ELF-1 (cell line): ENCODE measurements at places on chromosomes 7 and 10.

DNA sequence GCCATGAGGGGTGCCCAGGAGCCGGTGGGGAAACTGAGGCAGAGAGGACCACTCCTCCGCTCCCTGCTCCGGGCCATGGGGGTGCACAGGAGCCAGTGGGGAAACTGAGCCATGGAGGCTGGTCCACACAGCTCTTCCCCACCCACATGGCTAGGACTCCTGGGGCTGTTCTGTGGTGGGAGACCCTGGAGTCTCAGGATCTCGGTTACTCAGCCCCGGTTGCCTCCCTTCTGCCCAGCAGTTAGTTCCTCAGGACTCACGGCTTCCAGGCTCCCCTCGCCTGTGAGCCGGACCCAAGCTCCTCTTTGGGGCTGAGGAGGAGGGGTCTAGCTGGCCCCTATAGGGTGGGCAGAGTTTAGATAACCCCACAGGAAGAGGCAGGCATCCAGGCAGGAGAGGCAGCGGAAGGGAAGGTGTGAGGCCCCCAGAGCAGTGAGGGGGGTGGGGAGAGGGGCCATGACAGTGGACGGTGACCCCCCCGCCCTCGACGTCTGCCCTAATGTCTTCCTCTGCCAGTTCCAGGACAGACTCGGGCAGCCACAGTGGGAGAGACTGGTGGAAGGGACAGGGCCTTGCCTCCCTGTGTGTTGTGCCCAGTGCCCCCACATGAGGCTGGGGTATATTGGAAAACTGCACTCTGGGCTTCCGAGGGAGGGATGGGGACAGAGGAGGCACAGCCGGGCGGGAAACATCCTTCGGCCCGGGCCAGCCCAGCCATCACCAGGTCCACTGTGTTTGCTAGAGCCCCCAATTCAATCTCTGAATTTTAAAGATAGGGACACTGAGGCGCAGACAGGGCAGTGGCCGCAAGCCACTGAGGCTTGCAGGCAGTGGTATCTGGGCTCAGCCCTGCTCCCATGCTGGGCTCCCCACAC, 4.3 kb downstream of the ELFN1 start:
- peak; percentile 0 for DNase-seq

DNA sequence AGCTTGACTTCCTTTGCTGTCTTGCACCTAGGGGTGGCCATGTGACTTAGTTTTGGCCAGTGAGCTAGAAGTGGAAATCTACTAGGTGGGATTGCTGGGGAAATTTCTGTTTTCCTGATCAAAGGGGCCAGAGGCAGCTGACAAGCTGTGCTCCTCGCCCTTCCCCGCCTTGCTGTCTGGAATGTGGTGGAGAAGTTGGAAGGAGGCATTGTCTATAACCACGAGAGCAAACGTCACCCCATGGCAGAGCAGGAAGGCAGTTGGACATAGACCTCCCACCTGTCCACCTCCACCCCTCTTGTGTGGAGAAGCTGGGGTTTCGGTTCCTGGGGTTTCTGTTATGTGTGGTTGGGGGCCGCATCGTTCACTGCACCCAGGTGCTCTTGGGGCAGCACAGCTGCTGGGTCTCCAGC, 7.3 kb downstream of the SFRP5 start:
- DNase-seq: no peak

GRCh38 chr7:604001-604883, 84.6 kb upstream of the PDGFA start:
- DNase-seq: peak; percentile 72

DNA sequence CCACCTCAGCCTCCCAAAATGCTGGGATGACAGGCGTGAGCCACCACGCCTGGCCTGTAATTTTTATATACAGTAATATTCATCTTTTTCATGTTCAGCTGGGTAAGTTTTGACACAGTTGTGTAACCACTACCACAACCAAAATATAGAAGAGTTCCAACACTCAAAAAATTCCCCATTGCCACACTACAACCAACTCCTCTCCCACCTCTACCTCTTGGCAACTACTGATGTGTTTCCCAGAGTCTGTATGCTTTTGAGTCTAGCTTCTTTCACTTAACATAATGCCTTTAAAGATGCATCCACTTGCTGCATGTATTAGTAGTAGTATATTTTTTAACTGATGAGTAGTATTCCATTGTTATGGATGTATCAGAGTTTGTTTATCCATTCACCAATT, 90.7 kb downstream of the SRPK2 start:
- no peak for DNase-seq

- DNase-seq: no peak
Measured at GRCh38 chr7:12765431-12766100, 78.1 kb downstream of the ARL4A start.

- DNase-seq: no peak
Measured at GRCh38 chr10:26430641-26431163, 7.4 kb upstream of the APBB1IP start.

- peak; percentile 73 for DNase-seq
Measured at GRCh38 chr10:71970331-71970730, 6.1 kb downstream of the CHST3 start.

GRCh38 chr10:37535459-37536246, 321.8 kb downstream of the ZNF248 start:
- peak; percentile 50 for DNase-seq

DNA sequence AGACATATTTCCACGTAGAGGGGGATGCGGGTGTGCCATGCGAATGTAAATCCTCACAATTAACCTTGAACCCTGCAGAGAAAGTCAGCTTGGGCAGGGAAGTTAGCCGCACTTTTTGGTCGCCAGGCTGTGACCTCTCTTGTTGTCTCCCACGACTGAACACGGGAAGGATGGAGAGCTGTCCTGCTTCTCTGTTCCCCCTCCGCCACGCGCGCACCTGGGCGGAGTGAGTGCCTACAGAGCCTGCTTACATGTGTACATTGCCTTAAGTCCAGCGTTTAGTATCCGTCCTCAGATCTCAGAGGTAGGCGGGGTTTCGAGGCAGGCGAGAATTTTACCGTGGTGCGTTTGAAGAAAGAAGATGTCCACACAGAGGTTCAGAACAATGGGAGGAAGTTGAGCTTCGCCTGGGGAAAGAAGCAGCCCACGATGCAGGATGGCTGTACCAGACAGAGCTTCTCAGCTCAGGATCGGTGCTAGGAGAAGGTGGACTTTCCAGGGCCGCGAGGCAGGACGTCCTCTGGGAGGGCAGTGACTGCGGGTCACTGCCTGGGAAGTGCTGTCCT, 482 bp upstream of the ERCC6 start:
- peak; percentile 66 for DNase-seq

- DNase-seq: no peak
Measured at GRCh38 chr7:85659364-85659763, 472.5 kb upstream of the SEMA3D start.

- DNase-seq: no peak
Measured at GRCh38 chr10:79453392-79453791, 8.0 kb upstream of the ZCCHC24 start.

GRCh38 chr7:138746073-138746472, 44.9 kb upstream of the SVOPL start:
- DNase-seq: no peak

DNA sequence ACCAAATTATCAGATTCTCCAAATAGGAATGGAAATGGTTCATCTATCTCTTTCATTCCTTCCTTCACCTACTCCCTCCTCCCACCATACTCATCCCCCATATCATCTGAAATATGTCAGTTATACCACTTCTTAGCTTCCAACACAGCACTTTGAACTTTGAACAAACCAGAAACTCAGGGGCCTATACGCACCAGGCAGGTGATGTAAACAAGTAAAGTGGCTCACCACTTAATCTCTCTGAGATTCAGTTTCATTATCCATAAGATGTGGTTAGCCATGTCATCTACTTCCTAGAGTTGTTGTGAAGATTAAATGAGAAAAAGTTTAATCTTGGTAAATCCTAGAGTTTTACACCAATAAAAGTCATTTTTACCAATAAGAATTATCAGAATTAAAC, 65.9 kb upstream of the LRRN3 start:
- DNase-seq: no peak

DNA sequence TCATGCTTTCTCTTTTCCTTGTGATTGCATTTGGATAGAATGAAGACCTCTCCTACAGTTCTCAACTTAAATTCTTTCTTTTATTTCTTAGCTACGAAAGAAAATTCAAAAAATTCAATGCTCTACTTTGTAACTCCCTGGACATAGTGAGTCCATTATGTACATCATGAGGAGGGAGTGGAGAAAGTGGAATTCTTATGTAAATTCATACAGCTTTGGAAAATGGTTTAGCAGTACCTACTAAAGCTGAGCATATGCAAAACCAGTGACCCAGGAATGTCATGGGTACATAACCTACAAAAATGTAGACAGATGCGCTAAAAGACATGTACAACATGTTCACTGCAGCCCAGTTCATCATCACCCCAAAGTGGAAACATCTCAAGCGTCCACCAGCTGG, 8.8 kb upstream of the PRKCQ start:
- no peak for DNase-seq

DNA sequence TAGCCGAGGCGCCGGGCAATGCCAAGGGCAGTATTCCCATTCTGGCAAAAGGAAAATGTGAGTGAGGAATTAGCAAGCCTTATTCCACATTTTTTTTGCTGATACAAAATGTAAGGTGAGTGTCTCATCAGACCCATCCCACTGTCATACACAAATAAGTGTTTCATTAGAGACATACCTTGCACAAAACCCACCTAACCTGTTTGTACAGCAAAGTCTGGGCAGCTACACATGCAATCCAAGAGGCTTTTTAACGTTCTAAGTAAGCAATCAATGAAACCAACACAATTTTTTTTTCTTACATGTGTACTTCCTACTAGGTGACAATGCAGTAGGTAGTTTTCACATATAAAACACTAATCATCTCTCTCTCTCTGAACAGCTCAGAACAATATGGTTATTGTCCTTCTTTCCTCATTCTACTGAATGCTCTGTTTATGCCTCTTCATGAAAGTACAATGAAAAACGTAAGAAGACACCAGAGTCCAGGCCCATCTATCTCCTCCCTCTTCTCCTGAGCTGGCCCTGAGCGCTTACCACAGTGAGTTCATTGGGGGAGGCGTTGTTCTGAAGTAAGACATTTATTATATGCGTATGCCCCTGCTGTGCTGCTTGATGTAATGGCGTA, 217.2 kb downstream of the ANK3 start:
- DNase-seq: no peak

DNA sequence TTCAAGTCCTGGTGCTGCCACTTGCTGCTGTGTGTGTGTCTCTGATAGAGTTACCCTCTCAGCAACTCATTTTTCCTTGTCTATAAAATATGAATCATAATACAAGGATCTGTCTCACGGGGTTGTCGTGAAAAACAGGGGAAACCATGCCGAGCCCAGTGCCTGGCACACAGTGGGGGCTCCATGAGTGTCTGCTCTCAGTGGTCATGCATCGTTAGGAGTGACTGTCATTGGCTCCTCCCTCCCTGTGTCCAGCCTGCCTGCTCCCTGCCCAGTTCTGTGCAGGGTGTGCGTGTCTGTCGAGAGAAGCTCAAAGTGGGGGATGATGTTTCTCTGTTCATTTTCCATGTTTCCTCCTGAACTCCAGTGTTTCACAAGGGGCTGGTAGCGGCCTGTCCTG, 83.6 kb upstream of the LRRC4 start:
- DNase-seq: no peak

DNA sequence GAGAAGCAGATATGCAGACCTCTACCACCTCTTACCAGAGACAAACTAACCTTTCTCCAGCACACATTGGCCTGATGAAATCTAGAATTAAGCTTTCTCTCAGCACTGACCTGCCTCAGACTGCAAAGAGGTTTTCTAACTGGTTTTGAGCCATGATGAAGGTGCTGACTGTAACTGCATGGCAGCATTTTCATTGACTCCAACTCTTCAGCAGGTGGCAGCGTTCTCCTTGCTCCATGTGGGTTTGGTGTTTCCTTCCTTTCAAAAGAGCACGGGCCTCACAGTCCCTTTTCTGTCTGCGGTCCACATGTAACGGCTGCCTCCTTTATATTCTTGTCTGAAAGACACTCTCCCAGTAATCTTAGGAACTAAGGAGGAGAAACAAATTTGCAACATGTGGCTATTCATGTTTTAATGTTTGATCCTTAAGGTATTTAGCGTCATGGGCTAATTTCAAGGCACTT, 12.6 kb downstream of the KLLN start:
- peak; percentile 70 for DNase-seq

- DNase-seq: no peak
Measured at GRCh38 chr7:135831455-135832195, 83.0 kb upstream of the FAM180A start.

- no peak for DNase-seq
Measured at GRCh38 chr10:112844681-112845544, 105.1 kb upstream of the TCF7L2 start.

- DNase-seq: no peak
Measured at GRCh38 chr10:11782793-11783557, 40.2 kb upstream of the PROSER2 start.

DNA sequence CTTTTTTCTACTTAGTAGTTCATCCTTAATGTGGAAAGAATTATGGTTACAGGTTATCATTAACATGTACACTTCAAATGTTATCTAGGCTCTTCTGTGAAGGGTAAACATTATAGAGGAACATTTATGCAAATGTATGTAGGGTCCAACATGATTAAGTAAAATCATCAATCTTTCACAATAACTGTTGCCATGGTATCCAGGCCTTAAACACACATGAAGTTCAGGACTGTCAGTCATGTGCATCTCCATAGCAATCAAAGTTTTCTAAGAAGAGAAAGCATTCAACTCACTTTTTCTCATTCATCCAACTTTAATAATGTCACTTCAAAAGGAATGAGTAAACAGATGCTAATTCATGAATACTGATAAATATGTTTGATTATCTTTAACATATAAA, 83.6 kb downstream of the DNAJC1 start:
- no peak for DNase-seq

DNA sequence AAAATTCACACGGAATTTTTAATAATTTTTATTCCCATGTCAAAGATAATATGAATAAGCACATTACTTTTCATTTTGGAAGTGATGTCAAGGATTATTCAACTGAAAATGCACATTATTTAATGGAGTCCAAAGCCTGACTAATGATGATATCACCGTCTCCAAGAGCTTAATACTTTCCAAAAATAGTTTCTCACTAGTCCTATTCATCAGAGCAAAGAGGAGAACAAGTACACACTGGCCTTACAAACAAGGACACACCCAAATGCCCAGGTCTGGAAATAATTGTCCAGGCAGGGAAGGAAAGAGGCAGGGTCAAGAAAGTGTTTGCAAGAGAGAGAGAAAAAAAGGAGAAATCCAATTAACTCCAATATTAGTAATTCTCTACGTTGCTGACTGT, 216.8 kb upstream of the CCDC6 start:
- no peak for DNase-seq

GRCh38 chr7:107007892-107008287, 36.6 kb upstream of the PRKAR2B start:
- DNase-seq: no peak

- no peak for DNase-seq
Measured at GRCh38 chr7:22765609-22766008, 38.6 kb downstream of the IL6 start.

DNA sequence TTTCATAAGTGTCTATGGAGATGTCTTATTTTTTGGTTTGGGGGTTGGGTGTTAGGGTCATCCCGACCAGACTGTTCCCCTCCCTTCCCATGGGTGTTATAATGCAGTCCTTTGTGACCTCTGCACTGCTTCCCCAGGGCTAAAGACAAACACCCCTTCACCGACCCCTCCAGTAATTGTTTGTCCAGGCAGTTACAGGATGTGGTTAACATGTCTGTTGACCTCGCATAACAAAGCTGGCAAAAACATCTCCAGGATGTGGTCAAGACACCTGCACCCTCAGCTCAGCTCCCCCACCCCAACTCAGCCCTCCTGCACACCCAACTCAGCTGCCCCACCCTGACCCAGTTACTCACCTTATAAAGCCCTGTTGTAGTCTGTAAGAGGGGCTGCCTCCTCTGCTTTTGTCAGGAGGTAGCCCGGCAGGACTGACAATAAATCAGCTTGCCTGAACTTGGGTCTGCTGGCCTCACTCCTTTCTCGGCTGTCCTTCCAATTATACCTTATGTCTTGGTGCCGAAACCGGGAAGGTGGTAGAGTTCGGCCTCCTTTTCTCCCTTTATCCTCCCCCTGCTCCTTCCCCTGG, 102.2 kb downstream of the ZNF92 start:
- DNase-seq: no peak
